ENCODE measurements at places on chromosomes 4 and X. TPM values are rescaled to one million over a fixed set of nuclear protein-coding genes. Genes with fewer than 3 reads are reported as not detected.

The RNF175 gene
- not detected for polyA plus RNA-seq

The F11 gene
- polyA plus RNA-seq, result not detected

DNA sequence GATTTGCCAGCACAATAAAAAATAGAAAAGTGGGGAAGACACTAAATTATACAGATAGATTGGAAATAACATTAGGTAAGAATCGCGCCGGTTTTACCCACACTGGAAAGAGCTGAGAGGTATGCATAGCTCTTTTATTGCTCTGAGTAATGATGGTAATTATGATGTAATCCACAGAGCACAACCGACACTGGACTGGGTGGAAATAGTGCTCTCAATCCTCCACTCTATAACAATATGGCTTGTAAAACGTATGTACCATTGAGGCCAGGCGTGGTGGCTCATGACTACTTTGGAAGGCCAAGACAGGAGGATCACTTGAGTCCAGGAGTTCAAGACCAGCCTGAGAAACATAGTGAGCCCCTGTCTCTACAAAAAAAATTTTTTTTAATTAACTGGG lies 104.3 kb upstream of the RAPGEF2 start:
- no peak for DNase-seq

- no peak for DNase-seq
These were observed 136.9 kb upstream of the GUCY1A1 start for GRCh38 chr4:155529716-155530115.

DNA sequence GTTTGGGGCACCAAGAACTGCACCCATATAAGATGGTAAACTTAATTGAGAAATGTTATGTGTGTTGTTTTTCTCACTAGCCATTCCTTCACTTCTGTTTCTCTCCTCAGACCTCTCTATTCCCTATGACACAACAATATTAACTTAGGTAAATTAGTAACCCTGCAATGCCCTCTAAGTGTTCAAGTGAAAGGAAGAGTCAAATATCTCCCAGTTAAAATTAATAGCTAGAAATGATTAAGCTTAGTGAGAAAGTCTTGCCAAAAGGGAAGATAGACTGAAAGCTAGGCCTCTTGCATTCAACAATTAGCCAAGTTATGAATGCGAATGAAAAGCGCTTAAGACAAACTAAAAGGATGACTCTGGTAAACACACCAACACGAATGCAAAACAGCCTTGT lies 132.9 kb upstream of the KLF8 start:
- no peak for DNase-seq

The LRPAP1 gene
- polyA plus RNA-seq, result 79.1 TPM

DNA sequence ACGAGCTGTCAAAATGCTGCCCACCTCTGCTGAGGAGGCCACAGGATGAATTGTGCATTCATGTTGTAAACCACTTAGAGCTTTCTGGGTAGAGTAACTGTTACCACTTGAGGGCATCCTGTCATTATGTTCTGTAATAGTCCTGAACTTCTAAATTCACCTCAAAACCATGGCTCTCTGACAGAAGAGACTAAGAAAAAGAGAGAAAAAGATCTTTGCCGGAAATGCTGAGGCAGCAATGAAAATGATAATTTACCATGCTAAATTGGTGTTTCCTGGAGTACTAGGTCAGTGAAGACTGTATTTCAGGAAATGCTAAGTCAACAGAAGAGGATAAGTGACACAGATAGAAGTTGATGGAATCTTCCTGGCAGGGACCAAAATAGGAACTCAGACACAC lies 942.3 kb upstream of the SLIT2 start:
- DNase-seq, result no peak

The USP26 gene
- not detected for polyA plus RNA-seq

- DNase-seq, result no peak
These were observed 38.7 kb downstream of the NLGN3 start for GRCh38 chrX:71183341-71183740.

- DNase-seq, result no peak
These were observed 523.1 kb downstream of the IQCM start for GRCh38 chr4:149292425-149293007.

The RAB9B gene
- polyA plus RNA-seq, result 0.14 TPM

GRCh38 chr4:10296730-10297129 lies 160.5 kb downstream of the ZNF518B start:
- no peak for DNase-seq

The HPGD gene
- polyA plus RNA-seq, result 110 TPM

The DOK7 gene
- 0.21 TPM for polyA plus RNA-seq

The PPP2R3B gene
- 29.6 TPM for polyA plus RNA-seq

DNA sequence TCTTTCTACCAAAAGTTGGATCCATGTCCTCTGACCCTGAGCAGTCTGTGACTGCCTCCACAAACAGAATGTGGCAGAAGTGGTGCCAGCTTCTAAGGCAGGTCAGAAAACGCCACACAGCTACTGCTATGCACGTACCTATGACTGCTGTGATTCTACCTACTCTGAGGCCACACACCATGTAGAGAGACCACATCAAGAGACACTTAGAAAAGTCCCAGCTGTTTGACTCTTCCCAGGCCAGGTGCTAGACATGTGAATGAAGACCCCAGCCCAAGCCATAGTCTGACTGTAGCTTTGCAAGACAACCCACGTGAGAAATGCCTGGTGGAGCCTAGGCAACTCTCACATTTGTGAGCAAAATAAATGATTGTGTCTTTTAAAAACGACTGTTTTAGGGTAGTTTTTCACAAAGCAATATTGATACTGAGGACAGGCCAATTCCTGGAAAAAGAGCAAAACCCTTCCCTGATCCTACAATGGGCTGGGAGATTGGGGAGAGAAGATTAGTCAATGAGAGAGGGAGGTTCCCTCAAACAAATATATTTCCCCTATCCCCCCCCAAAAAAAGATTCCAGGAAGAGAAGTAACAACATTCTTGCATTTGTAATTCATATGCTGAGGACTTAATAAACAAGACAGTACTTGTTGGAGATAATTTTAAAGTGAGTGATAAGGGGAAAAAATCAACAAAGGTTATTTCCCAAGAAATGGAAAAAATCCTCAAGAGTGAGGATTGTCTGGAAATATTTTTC lies 33.3 kb downstream of the FRYL start:
- DNase-seq, result no peak

GRCh38 chr4:150585611-150586010 lies 3.7 kb downstream of the MAB21L2 start:
- no peak for DNase-seq

- DNase-seq, result peak; percentile 3
These were observed 170.8 kb upstream of the NUDT6 start for GRCh38 chr4:123093236-123093635.

- DNase-seq, result no peak
These were observed 303.8 kb upstream of the TENM3 start for GRCh38 chr4:181939199-181939945.

GRCh38 chr4:151606061-151606460 lies 154.7 kb downstream of the GATB start:
- no peak for DNase-seq

GRCh38 chr4:138890891-138891570 lies 124.5 kb upstream of the NOCT start:
- DNase-seq, result no peak

DNA sequence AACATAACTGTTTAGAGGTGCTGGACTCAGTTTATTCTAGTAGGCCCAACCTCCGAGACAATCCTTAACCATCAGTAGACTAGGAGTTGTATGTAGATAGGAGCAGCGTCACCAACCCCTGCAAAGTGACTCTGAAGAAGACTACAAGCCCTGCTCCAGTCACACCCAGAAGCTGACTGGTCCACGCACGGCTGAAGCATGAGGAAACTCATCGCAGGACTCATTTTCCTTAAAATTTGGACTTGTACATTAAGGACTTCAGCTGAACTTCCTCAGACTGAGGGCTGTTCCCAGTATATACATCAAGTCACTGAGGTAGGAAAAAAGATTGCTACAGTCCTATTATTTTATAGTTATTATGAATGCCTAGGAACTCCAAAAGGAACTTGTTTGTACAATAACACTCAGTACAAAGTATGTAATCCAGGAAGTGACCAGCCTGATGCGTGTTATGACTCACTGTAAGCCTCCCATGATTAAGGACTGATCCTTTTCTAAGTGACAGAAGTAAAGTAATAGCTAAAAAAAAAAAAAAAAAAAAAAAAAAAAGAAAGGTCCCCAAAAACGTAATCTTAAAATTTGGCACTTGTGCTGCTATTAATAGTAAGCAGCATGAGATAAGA lies 41.6 kb upstream of the UGT2B7 start:
- DNase-seq, result no peak

GRCh38 chr4:24605216-24605615 lies 20.9 kb upstream of the DHX15 start:
- DNase-seq, result no peak

DNA sequence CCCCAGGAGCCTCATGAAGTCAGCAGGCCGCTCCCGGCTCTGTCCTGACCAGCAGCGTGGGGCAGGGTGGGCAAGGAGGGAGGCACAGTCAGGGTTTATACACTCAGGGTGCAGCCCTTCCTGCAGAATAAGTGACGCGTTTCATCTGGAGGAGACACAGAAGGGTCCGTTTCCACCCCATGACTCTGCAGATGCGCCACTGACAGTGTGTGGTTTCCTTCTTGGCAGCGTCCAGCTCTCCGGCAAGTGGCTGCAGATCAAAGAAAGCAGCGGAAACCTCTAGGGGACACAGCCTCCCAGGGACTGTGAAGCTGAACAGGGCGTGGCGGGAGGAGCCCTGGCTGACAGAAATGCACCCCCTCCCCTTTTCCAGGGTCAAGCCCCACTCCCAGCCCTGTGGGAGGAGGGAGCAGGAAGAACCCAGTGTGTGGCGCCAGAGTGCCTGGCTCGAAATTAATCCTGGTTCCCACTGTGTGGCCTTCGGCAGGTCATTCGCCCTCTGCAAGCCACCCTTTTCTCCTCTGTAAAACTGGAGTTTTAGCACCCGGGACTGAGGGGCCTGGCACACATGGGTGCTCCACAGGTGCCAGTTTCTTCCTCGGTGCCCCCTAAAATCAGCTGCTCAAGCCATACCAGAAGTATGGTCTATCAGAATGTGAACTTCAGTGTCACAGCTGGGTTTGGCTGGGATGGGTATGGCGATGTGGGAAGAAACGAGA lies 17.3 kb upstream of the TBC1D14 start:
- DNase-seq, result peak; percentile 58

DNA sequence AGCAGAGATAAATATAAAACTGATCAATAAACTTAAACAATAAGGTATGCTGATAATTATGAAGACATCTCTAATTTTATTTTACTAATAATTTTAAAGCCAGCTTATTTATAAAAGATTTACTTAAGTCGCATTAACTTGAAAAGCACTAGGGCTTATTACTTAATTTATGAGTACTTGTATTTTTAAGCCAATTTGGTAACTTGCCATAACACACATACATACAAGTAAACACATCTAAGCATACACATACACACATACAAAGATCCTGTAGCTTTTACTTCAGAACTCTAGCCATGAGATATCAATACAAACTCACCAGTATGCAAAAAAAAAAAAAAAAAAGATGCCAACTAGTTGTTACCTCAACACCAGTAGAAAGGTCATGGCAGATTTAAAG lies 10.0 kb upstream of the GPR78 start:
- DNase-seq, result no peak

The CT55 gene
- not detected for polyA plus RNA-seq

The MBNL3 gene
- polyA plus RNA-seq, result not detected

DNA sequence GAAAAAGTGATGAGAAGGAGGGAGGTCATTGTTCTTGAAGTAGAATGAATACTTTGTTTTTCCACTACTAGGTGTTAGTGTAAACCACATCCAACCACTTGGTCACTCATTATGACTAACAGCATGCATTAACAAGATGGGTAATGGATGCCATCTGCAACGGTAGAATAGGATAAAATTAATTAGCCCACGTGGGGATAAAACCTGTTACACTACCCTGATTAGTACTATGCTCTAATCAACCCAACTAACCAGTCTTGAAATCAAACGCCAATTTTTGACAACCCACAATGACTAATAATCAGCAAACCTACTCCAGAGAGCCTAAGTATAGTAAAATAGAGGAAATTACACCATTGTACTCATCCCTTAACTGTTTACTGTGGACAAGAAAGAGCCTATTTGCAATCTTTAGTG lies 93.4 kb upstream of the MCF2 start:
- no peak for DNase-seq

DNA sequence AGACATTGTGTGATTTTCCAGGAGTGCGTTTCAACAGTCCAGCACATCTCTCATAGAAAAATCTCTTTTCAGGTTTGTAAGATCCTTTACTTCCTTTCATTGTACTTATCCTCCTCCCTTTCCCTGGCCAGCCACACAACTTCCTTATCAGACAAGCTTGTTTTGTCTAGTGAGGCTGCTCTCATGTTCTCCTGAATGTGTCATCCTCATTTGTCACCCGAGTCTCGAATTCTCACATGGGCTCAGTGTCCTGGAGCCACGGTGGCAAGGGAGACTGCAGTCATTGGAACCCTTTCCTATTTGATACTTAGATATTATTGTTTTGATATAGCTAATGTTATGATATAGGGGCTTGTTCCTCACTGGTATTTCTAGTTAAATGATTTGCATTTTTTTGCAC lies 16.9 kb downstream of the SYNPO2 start:
- DNase-seq, result no peak

GRCh38 chr4:115453416-115453815 lies 340.0 kb upstream of the NDST4 start:
- DNase-seq, result peak; percentile 16

DNA sequence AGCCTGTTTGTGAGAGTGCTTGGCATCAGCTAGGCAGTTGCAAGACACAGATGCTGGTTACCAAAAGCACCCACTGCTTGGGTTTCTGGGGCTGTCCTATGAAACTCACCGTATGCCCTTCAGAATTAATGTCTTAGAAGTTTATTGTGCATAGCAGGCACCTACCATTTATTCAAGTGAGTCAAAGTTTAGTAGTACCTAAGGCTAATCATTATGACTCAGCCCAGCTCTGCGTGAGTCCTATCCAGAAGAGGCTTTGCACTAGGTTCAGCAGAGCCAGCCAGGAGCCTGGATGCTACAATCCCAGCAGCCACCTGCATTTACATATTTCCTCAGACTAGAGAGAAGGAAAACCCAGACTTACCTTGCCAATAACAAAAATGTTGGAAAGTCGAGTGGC lies 4.2 kb downstream of the RPS4X start:
- DNase-seq, result peak; percentile 32

- DNase-seq, result no peak
These were observed 94.1 kb upstream of the CITED1 start for GRCh38 chrX:72399816-72400215.

- DNase-seq, result no peak
These were observed 155.2 kb downstream of the PDGFC start for GRCh38 chr4:156816360-156816755.

The MOSPD2 gene
- polyA plus RNA-seq, result 8.4 TPM

DNA sequence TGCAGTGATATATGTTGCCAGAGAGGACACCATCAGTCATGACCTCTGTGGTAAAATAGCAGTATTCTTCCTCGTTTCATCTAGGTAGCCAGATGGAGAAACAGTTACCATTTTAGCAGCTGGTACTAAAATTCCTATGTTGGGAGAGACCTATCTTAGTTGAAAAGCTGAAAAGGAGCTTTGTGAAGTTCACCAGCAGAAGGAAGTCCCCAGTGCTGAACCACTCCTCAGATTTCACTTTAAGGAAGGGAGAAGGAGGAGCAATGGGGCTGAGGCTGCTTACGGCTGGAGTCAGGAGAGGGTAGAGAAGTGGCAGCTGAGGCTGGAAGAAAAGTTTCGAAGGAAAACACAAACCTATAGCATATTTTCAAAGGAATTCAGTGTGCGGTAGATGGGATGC lies 103.7 kb downstream of the ATXN3L start:
- DNase-seq, result no peak

Data from A549 (cell line).